ENCODE measurements at places on chromosomes 1 and 21.

- no peak for DNase-seq
These were observed 1.3 kb downstream of the DLGAP3 start for GRCh38 chr1:34928066-34928696.

DNA sequence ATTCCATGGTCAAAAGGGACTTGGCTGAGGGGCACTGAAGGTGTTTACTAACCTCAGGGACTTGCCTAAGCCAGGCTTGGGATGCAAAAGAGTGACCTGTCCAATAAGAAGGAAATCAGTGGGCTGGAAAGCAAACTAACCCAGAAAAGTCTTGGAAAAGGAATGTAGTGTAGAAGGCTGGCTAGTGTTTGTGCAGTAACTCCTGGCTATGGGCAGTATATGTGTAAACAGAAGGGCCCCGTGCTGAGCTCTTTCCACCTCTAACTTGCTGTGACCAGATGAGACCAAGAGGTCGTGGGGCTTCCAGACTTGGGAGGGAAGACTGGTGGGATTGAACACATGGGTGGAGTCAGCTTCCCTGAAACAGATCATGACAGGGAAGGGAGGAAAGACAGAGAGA is 4.1 kb downstream of the MINDY1 start:
- no peak for DNase-seq

GRCh38 chr1:214425716-214426425 is 125.5 kb downstream of the PTPN14 start:
- DNase-seq = no peak

DNA sequence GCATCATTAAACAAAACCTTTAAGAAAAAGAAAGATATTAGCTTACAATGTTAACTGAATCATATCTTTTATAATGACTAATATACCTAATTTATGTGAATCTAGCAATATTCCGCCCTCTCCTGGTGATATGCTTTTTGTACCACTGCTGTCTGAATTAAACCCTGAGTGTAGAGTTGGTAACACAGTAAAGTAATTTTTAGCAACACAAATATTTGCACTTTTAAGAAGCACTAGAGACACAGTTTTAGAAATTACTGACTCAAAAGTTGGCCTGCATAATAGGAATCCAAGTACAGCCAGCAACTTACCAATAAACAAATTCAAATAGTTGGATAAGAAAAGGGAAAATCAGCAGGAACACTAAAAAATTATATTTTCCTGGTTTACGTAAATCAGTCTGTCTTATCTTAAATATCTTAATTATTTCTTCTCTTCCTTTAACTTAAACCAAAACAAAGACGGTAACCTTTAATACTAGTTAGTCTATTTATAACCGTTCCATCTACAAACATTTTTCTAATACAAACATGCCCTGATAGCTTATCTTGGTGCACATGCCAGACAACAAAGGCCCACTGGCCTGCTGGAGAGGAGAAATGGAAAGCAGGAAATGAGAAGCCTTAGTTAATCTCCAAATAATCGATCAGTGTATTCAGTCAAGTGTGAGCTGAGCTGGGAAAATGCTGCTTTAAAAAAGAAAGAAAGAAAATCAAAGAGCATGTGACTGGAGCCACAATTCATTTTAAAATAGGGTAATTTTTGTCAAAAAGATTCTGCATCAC is 246.0 kb downstream of the RERE start:
- DNase-seq = no peak

- no peak for DNase-seq
These were observed 31.8 kb downstream of the ABCG1 start for GRCh38 chr21:42250422-42251403.

GRCh38 chr1:160363951-160364735 is 2.7 kb upstream of the NHLH1 start:
- no peak for DNase-seq

- DNase-seq = no peak
These were observed 110.5 kb downstream of the CNIH3 start for GRCh38 chr1:224726441-224727182.

GRCh38 chr1:109258481-109259466 is 9.4 kb downstream of the CELSR2 start:
- no peak for DNase-seq

Data from stimulated activated CD8-positive, alpha-beta memory T cell treated with anti-CD3 and anti-CD28 coated beads, Interleukin-7, amount 100 ng/mL, for 24 hours (primary cell).